ENCODE measurements at places on chromosomes 7 and 10.

DNA sequence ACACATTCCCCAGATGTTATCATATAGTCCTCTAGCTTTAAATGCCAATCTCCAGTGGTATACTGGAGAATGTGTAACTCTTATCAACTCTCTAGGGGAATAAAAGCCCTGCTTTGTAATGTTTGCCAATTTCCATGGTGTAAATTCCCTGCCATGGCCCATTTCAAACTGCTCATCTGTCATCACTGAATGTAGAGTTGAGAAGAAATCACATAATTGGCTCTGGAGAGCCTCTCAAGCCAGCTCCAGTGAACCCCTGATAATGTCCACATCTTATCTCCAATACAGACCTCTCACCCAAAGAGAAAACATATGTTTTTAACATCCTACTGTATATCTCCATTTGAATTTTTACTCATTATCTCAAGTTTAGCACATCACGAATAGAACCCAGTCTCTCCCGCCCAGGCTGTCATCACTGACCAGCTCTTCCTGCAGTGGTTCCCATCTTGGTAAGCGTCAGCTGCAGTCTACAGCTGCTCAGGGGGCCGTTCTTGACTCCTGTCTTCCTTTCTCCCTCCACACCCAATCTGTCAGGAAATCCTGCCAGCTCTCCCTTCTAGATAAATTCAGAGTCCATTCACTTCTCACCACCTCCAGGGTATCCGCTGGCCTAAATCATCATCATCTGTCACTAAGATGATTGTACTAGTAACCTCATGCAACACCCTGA, 332.4 kb downstream of the FRMD4A start:
- no peak for DNase-seq

GRCh38 chr10:29643771-29644501, 9.2 kb upstream of the SVIL start:
- no peak for DNase-seq

- DNase-seq, result no peak
These were observed 156.2 kb upstream of the FRMD4A start for GRCh38 chr10:14486777-14487487.

- no peak for DNase-seq
These were observed 306.2 kb downstream of the PTPRN2 start for GRCh38 chr7:158281441-158281840.

DNA sequence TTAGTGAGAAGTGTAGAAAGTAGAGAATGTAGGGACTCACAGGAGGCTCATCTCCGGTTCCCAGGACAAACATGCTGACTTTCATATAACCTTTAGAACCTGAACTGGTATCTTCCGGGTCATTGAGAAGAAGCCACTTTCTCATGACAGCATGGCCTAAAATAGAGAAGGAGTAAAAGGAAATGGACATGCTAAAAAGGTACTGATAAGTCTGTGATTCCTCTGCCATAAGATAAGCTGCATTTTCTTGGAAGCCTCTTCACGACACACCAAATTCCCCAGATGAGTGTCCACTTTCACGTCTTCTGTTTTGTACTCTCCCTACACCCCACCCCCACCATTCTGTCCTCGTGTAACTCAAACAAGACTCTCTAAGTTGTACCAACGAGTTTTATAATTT, 79.9 kb downstream of the MYOF start:
- DNase-seq, result no peak

- DNase-seq, result no peak
These were observed 119.7 kb downstream of the FAM53B start for GRCh38 chr10:124624466-124624865.

GRCh38 chr7:19104811-19105210, 12.6 kb downstream of the TWIST1 start:
- DNase-seq, result no peak

GRCh38 chr10:48555310-48556042, 49.4 kb downstream of the ARHGAP22 start:
- no peak for DNase-seq

GRCh38 chr10:32318476-32318896, 28.5 kb downstream of the EPC1 start:
- DNase-seq, result no peak

DNA sequence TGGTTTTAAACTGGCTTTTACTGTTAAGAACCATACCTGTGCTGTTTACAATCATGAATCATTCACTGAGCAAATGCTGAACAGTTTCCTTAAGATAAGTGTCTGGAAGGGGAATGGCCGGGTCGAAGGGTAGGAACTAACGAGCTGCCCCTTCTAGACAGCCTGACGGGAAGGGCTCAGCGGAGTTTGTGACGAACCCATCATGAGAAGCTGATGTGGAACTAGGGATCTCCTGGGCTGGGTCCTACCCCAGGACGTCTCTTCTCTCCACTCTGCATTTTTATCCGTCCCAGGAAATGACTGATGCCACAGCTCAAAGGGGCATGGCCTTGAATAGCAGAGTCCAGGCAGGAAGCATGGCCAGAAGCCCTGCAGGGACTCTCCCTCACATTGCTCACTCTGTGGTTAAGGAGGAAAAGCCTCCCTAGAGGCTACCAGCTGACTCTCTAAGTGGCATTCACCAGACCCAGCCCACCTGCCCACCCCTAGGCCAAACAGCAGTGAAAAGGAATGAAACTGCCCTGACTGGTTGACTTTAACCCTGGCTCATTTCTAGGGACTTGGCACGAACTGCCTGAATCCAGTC, 112.0 kb downstream of the PFKFB3 start:
- no peak for DNase-seq

DNA sequence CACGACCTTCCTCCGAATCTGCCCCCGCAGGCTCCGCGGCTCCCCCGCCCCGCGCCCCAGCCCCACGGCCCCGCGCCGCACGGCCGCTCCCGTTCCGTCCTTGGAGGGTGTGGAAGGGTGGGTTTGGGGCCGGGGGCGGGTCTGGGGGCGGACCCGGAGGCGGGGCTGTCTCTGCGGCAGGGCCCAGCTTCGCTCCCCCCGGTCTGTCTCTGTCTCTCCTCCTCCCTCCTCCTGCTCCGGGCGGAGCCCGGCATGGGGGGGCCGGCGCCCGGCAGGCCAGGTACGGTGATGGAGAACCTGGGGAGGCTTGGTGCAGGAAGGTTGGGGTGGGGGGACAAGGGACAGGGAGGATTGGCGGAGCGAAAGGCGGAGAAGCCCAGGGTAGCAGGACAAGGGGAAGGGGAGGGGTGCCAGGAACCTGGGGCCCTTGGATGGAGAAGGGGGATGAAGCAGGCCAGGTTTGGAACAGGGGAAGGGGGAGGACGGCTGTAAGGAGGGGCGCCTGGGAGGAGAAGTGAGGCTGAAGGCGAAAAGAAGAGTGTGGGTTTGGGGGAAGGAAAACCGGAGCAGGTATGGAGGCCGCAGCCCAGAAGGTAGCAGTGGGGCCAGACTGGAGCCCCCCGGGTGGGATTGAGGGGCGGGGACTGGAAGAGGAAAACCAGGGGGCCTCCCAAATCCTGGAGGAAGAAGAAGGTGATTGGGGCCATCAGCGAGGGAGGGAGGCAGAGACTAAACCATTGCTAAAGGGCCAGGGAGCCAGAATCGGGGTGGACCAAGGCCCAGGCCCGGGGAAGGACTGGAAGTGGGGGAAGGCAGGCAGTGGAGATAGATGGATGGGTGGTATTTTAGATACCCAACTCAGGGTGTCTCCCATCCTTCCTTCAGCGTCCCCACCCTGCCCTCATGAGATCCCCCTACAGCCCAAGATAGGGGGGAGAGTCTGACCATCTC, at the start of gene NYAP1:
Gene NYAP1, plus strand, starts transcription at position 206 of the 951 bp plus-strand sequence. CDS start 1,385 bp downstream, outside the sequence.
- DNase-seq, result peak; percentile 47

GRCh38 chr7:24307326-24307725, 23.3 kb downstream of the NPY start:
- DNase-seq, result no peak

DNA sequence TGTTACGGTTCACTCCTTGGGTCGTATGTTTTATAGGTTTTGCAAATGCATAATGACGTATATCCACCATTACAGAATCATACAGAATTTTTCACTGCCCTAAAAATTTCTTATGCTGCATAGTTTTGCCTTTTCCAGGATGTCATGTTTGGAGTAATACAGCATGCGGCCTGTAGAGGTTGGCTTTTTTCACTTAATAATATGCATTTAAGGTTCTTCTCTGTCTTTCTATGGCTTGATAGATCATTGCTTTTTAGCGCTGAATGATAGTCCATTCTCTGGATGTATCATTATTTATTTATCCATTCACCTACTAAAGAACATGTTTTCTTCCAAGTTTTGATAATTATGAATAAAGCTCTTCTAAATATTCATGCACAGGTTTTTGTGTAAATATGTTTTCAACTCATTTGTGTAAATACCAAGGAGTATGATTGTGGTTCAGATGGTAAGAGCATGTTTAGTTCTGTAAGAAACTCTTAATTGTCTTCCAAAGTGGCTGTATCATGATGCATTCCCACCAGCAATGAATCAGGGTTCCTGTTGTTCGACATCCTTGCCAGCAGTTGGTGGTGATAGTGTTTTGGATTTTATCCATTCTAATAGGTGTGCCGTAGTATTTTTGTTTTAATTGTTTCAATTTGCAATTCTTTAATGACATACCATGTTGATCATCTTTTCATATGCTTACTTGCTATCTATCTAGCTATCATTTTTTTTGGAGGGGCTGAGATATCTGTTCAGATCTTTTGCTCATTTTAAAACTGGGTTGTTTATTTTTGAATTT, 531.2 kb upstream of the GHITM start:
- no peak for DNase-seq

DNA sequence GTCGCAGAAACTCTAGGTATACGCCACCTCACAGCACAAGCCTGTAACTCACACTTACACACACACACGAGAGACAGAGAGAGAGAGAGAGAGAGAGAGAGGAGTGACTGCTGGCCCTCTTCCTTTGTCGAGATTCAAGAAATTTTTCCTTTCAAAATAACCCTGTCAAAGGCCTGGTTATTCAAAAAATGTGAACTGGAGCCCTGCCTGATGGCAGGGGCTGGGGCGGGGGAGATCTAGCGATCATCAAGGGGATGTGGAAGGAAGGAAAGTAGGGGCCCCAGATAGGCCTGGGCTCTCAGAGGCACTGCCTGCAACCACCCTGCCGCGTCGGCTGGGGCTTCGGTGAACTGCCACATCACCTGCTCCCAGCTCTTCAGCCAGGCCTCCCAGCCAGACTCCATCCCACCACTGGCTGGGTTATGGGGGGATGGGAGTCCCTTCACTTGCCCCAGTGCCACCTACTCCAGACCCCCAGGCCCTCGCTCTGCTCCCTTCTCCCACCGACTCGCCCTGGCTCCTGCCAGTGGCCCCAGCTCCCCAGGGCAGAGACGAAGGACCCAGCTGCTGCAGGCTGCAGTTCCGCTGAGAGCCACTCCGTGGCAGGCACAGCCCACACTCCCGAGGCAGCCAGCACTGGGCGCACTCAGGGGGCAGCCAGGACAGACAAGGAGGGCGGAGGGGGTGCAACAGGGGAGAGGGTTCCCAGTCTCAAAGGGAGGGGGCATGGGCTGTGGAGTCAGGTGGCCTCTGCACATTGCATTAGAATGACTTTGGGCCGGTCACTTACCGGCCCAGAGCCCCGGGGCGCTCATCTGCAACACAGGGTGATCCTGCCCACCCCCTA, 15.3 kb downstream of the KCNH2 start:
- DNase-seq, result no peak

GRCh38 chr10:6299743-6300105, 97.0 kb downstream of the PFKFB3 start:
- no peak for DNase-seq

- peak; percentile 34 for DNase-seq
These were observed 11.7 kb upstream of the CALML3 start for GRCh38 chr10:5512881-5513612.

DNA sequence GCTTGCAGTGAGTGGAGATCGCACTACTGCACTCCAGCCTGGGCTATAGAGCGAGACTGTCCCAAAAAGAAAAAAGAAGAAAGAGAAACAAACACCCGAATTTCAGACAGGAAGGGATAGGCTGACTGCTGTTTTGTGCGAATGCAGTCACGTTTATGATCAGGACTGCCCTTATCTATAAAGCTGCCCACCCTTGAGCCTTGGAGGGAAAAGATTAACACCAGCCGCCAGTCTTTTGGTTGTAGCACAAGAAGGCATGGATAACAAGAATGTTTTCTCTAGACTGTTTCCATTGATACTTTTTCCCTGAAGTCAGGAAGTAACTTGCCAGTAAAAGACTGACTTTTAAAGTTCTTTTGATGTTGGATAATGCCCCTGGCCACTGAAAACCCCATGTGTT, 314.0 kb downstream of the BICC1 start:
- DNase-seq, result no peak

GRCh38 chr10:13989616-13990015, 341.1 kb downstream of the FRMD4A start:
- no peak for DNase-seq

GRCh38 chr7:56537952-56538351, 421.7 kb upstream of the NUPR2 start:
- no peak for DNase-seq

DNA sequence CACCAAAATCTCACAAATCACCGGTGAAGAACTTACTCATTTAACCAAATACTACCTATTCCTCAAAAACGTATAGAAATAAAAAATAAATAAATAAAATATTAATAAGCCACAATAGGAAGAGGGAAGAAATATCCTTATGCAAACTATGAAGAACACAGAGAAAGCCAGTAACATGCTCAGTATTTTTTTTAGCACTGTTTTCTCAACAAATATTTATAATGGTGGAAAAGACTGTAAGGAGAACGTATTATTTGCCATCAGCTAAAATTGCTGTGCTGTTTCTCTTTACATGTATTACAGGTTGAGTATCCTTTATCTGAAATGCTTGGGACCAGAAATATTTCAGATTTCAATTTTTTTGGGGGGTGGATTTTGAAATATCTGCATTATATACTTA, 21.0 kb downstream of the KIAA1217 start:
- no peak for DNase-seq

DNA sequence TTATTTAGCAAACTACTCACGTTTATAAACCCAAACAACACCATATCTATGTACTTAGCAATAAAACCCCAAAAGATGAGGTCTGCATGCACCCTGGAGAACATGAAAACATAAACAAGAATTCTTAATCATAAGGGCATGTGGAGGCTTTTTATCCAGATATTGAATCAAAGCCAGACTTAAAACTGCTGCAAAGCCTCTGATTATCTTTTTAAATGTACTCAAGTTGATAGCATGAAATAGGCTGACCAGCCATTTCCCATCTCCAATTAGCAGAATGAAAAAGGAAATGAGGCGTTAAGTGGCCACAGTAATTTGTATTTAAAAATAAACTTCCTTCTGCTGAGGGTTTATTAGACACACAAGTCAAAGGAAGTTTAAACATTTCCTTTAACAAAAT, 48.3 kb downstream of the ITIH5 start:
- no peak for DNase-seq

DNA sequence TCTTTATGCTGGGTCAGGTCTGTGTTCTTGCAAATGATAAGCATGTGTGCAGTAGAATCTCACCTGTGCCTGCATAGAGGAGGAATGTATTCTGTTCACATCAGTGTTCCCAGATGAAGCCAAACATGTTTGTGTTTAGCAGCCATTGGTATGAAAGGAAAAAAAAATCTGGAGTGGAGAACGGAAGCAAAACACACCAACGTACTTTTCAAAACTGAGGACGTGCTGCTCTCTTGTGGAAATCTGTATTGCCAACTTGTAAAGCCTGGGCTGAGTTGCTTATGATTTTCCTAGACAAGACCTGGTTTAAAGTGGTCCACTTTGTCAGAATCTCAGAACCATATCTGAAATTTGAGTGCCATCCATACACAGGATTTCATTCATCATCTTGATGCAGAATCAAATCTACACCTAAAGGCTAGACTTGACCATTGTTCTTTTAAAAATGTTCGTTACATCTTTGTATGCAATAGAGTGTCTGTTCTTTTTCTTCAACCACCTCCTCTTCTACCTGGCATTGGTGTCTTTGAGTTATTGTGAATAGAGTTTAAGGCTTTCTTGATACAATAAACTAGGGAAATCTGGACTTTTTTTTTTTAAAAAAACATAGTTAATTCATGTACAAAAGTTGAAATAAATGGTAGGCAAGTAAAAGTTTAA, 367.7 kb downstream of the PHF14 start:
- no peak for DNase-seq
